Vagina (tissue), 2 donors: ENCODE measurements at places on chromosomes 4 and X.

DNA sequence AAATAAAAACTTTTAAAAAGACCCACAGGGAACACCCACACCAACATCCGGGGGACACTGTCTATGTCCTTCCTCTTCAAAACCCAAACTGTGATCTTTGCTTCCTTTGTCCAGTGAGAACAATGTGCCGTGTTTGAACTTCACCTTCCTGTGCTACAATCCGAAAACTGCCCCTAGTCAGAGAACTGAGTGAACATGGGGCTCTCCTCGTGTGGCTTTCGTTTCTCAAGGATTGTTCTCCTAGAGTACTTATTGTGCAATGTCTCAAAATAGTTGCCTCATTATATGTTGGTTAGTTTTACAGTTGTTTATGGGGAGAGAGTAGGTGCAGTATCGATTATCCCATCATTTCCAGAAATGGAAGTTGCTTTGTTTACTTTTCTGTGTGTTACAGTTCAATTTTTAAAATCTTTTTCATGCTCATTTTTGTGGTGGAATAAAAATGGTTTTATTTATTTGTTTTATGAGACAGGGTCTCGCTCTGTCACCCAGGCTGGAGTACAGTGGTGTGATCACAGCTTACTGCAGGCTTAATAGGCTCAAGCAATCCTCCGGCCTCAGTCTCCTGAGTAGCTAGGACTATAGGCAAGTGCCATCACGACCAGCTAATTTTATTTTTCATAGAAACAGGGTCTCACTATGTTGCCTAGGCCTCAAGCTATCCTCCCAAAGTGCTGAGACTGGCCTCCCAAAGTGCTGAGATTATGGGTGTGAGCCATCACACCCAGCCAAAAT lies 29.9 kb downstream of the RBMX start:
- DNase-seq = no peak

DNA sequence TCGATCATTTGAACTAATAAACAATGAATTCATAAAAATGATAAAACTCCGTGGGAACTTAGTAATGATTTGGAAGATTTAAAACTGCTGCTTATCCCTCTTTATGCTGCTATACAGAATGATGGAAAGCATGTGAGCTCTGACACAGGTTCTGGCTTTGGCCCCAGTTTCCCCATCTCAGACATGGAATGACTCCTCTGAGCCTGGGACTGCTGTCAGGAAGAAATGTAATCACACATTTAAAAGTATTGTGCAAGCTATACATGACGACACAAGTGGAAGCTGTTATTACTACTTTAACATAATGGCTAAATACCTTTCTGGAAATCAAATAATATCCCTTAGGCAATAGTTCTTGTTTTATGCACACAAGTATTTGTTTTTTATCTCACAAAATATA lies 161.7 kb downstream of the DCHS2 start:
- no peak for DNase-seq

DNA sequence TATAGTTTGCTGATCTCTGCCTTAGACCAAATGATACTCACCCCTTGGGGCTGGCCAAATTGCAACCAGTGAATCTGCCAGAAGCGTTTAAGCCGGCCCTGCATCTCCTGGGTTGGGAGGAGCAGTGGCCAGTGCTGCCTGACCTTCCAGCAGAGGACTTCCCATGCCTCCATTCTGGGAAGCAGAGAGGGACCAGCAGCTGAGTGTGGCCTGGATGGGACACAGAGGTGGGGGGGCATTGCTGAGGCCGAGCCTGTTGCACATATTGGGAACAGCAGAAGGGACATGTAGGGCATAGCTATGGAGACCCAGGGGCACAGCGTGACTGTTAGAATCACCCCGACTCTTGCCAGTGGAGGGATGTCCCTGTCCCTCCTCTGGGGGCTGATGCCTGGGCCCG lies 93.3 kb downstream of the CPZ start:
- DNase-seq = no peak

DNA sequence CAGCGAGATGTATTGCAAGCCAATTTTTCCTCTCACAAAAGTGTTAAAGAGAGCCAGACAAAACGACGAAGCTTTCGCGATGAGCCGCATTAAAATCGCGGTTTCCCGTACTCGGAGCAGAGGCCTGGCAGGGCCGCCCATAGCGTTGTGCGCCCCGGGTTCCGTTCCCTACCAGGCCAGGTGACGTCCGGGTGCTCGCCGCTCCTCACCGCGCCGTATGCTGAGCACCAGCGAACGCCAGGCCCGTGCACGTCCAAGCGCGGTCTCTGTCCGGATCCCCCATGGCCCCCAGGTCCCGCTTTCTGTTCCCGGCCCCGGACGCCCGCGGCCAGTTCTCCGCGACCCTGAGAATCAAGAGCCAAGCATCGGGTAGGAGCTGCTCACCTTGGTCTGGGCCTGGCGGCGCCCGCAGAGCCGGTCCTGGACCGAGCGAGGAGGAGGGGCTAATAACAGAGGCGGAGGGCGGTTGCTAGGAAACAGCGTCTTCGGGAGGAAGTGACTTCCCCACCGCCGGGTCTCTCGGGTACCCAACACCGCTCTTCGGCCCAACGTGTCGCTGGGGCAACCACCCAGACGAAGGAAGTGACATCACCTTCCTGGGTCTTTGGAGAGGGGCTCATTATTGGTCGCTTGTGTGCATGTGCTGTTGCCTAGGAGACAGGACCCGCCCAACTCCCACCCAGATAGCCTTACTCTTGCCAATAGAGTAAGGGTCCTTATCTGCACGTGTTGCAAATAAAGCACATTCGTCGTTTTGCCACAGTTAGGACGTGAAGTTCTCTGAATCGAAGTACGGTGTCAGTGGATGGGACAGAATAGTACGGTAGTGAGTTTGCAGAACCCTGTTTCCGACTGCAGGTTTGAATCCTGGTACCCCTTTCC lies at the start of gene MAP9:
Gene MAP9, minus strand, starts transcription at position 579 of the 882 bp plus-strand sequence. CDS start 1,115 bp downstream, outside the sequence.
- no peak for DNase-seq

DNA sequence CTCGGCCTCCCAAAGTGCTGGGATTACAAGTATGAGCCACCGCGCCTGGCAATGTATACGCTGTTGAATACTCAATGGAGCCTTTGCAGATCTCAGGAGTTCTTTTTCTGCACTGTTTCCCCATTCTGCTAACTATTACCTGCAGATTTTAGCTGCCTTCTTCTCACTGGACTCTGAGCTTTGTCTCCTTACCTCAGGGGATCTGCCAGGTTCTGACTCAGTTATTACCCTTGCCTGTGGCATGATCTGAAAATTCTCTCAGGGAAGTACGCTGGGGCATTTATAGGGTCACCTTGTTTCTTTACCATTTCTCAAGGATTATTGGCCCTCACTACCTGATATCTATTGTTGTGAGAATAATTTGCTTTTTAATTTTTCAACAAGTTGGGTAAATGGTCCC lies 56.6 kb upstream of the MAGED1 start:
- DNase-seq = no peak

- no peak for DNase-seq
Measured at GRCh38 chr4:174702979-174703478, 126.0 kb downstream of the GLRA3 start.

GRCh38 chr4:134070174-134070573 lies 131.4 kb downstream of the PABPC4L start:
- DNase-seq = no peak

GRCh38 chr4:38119668-38120385 lies 159.6 kb downstream of the PTTG2 start:
- no peak for DNase-seq

- DNase-seq = no peak
Measured at GRCh38 chr4:147309434-147309833, 171.5 kb upstream of the EDNRA start.

GRCh38 chr4:142088906-142089305 lies 452.5 kb downstream of the IL15 start:
- no peak for DNase-seq
